B cell (primary cell): ENCODE measurements at places on chromosomes 16 and 17. TPM values are rescaled to one million over a fixed set of nuclear protein-coding genes. Genes with fewer than 3 reads are reported as not detected.

CD300LG gene
- polyA plus RNA-seq = not detected in 2 replicates

ACSM5 gene
- not detected in 2 replicates for polyA plus RNA-seq

PDILT gene
- not detected in 2 replicates for polyA plus RNA-seq

IL21R gene
- 32.1 and 49.9 TPM in 2 replicates for polyA plus RNA-seq

HEATR3 gene
- 17.2 and 18.0 TPM in 2 replicates for polyA plus RNA-seq

BRICD5 gene
- polyA plus RNA-seq = 11.9 and 16.8 TPM in 2 replicates

KRTAP9-8 gene
- not detected in 2 replicates for polyA plus RNA-seq

C17orf50 gene
- polyA plus RNA-seq = not detected in 2 replicates

ABCC12 gene
- not detected in 2 replicates for polyA plus RNA-seq

KCTD5 gene
- 15.2 and 17.2 TPM in 2 replicates for polyA plus RNA-seq

KCNG4 gene
- not detected in 2 replicates for polyA plus RNA-seq

RAP1GAP2 gene
- polyA plus RNA-seq = 16.4 and 16.5 TPM in 2 replicates

MYLK3 gene
- 0.01 and 0.09 TPM in 2 replicates for polyA plus RNA-seq

RCVRN gene
- 0.16 TPM in 1 of 2 replicates, not detected in the other for polyA plus RNA-seq

SARM1 gene
- polyA plus RNA-seq = 15.3 and 22.5 TPM in 2 replicates

DDX19B gene
- 26.3 and 33.0 TPM in 2 replicates for polyA plus RNA-seq

SLC4A1 gene
- polyA plus RNA-seq = 0.09 TPM in 1 of 2 replicates, not detected in the other

CCL1 gene
- polyA plus RNA-seq = not detected in 2 replicates

SOX15 gene
- 0.18 and 0.49 TPM in 2 replicates for polyA plus RNA-seq

CDIP1 gene
- 12.8 and 12.9 TPM in 2 replicates for polyA plus RNA-seq

RBFOX1 gene
- not detected in 2 replicates for polyA plus RNA-seq

ZSWIM7 gene
- 34.6 and 39.3 TPM in 2 replicates for polyA plus RNA-seq

CLEC18A gene
- 0.52 and 1.3 TPM in 2 replicates for polyA plus RNA-seq

TP53TG3B gene
- not detected in 2 replicates for polyA plus RNA-seq

ELMO3 gene
- polyA plus RNA-seq = 7.9 and 9.1 TPM in 2 replicates

ARL16 gene
- 61.4 and 101 TPM in 2 replicates for polyA plus RNA-seq

TBC1D3D gene
- 0.33 and 29.1 TPM in 2 replicates for polyA plus RNA-seq

C17orf100 gene
- polyA plus RNA-seq = 1.4 and 3.7 TPM in 2 replicates

ALOX15 gene
- polyA plus RNA-seq = 0.10 and 0.13 TPM in 2 replicates
